CD14-positive monocyte (primary cell): ENCODE measurements at places on chromosomes 4 and X.

GRCh38 chr4:73341454-73341853 lies 62.6 kb upstream of the ALB start:
- DNase-seq = no peak

GRCh38 chr4:103272174-103272573 lies 74.0 kb upstream of the CENPE start:
- no peak for DNase-seq

DNA sequence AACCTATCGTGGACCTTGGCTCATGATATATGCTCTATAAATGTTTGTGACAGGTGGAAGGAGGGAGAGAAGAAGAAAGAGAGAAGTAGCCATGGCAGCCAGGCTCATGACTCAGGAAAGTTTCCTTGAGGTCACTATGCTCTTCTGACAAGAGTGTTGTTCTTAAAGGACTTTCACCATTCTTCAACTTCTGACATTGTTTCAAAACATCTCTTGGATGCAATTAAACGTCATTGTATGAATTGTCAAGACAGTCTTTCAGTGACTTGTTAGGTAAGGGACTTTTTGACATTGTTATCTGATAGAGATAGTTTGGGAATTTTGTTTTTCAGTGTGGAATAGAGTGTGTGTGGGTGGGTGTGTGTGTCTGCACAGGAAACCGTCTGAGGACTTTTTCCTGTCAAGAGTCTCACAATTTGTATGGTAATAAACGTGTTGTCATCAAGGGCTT lies 617.0 kb downstream of the MID1IP1 start:
- DNase-seq = peak; percentile 55

GRCh38 chr4:5895287-5895686 lies 2.4 kb upstream of the CRMP1 start:
- no peak for DNase-seq

- no peak for DNase-seq
Measured at GRCh38 chr4:185016946-185017758, 1.1 kb upstream of the HELT start.

GRCh38 chrX:121151293-121151692 lies 103.9 kb downstream of the GLUD2 start:
- DNase-seq = no peak

- DNase-seq = no peak
Measured at GRCh38 chr4:111957116-111957515, 188.1 kb upstream of the FAM241A start.

DNA sequence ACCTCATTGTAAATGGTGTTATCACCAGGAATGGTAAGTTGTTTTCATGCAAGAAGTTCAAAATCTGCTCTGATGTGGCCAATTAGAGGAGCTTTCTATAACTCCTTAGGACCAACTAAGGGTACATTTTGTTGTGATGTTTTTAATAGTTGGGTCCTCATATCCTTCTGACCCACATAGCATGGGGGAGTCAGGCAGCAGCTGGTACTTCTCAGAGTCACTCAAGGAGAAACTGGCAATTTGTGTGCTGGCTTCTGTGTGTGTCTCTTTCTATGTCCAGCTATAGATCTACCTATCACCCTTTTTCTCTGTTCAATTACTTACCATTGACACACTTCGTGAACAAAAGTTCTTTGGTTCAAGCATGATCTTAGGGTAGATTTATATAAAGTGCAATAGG lies 194.3 kb upstream of the TENM3 start:
- no peak for DNase-seq

DNA sequence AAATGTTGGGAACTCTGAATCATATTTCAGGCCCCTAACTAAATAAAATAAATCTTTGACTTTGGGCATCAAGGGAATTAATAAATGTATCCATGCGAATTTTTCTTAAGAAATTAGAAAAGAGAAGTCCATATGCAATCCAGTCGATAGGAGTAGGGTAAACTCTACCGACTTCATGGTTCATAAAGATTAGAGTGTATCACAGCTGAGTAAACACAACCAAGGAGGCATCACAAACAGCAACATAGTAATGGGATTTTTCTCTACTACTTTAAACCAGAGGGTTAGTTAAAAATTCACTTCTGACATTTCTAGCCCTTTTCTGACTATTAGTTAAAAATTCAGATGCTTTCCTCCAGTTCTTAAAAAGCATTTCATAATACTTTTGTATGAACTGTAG lies 19.9 kb downstream of the SEPTIN11 start:
- no peak for DNase-seq

DNA sequence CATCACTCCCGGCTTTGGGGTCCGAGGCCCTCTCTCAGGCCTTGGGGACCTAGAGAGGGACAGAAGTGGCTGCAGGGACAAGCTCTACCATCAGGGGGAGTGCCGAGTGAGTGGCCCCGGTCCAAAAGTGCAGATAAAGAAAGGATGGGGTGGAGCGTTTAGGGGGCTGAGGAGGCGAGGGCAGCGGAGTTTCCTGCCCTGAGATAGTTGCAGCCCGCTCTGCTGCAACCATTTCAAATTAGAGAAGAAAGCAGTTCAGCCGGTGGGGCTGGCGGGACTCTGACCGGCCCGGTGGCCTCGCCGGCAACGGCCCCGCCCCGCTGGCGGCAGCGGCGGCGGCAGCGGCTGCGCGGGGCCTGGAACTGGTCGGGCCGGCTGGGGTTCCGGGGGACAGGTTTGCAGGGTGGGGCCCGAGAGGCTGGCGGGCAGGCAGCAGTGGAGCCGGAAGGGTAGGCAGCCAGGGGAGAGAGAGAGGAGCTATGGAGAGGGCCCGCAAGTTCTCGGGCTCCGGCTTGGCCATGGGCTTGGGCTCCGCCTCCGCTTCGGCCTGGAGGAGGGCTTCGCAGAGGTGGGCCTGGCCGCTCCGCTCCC lies 7.6 kb downstream of the DLG3 start:
- DNase-seq = no peak

DNA sequence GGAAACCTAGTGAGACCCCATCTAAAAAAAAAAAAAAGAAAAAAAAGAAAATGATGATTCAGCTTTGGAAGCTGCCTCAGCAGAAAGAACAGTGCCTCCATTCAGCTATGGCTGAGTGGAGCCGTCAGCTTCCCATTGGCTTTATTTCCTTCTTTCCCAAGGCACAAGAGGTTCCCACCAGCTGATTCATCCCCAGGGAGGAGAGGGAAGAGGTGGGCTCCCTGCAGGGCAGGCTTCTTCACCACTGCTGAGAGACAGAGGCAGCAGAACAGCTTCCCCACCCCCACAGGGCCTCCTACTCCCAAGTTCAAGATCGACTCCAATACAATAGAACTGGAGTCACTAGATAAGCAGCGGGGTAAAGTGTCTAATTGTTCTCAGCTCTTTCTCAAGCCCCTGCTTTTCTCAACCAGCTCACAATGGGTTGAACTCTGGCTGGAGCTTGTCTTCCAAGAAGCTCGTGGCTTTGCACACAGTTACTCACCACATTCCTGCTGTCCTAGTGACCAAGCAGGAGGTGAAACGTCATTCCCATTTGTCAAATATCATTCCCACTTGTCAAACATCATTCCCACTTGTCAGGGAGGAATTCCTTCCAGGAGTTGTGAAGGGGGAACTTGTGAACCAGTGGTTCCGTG lies 47.8 kb downstream of the FHDC1 start:
- no peak for DNase-seq

DNA sequence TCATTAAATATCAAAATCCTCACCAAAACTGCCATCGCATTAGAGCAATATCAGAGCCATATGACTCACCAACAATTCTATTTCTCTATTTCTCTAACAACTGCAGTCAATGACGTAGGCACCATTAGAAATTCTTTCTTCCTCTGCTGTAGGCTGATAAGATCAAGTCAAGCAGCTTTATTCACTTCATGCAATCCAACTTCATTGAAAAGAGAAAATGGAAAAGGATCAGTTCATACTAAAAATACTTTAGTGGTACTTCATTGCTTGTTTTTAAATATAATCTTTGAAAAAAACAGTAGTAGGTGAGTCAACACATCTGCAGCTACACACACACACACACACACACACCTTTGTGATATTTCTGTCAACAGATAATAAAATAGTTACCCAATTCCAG lies 345.3 kb upstream of the TENM3 start:
- no peak for DNase-seq

GRCh38 chr4:83320548-83320947 lies 14.1 kb downstream of the HPSE start:
- peak; percentile 98 for DNase-seq

- DNase-seq = no peak
Measured at GRCh38 chr4:102326951-102327350, 18.3 kb downstream of the SLC39A8 start.

- DNase-seq = no peak
Measured at GRCh38 chr4:27861381-27861787, 1000.7 kb downstream of the STIM2 start.
